ENCODE measurements at places on chromosomes 5 and 9.

- peaks cover 46% of the 10 kb centered on the region for H3K4me1 ChIP-seq
- peak overlapping the region; percentile 70 for H3K27ac ChIP-seq
- DNase-seq, result no peak
- no peak overlapping the region for H3K4me3 ChIP-seq
- H3K36me3 ChIP-seq, result no peaks in the 10 kb centered on the region
- no peaks in the 10 kb centered on the region for H3K27me3 ChIP-seq
Measured at GRCh38 chr5:32505756-32506155, 61.2 kb upstream of the ZFR start.

DNA sequence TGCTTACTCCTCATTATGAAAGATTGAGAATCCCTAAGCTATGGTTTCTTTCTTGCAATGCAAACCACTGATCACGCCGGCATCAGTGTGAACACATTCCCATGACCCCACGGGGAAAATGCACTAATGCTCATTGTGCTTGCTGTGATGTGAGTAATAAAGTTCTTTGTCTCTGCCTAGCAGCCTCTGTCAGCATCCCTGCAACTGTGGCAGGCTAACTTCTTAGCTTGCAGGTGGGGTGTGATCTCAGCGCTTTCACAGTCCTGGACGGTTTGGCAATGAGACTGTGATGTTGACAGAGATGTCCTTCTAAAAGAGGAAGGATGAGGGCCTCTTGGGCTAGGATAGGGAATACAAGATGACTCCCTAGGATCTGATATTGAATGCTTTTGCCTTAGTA lies 1218.7 kb downstream of the EFNA5 start:
- no peak overlapping the region for H3K27ac ChIP-seq
- no peak for DNase-seq
- H3K36me3 ChIP-seq, result no peaks in the 10 kb centered on the region
- no peaks in the 10 kb centered on the region for H3K27me3 ChIP-seq

DNA sequence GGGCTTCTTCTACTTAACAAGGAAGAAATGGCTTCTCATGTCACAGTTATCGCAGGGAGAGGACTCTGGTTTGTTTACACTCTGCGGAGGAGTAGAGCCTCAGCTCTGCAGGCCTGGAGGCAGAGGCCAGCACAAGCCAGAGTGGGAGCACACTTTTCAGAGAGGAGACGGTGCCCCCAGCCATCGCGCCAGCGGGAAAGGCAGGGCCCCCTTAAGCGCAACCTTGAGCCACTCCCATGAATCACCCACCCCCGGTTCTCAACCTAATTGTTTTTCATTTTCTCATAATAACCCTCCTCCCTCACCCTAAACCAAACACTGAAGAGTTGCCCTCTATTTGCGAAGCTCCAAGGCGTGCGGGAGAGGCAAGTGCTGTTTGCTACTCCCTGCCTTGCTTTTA lies 208.4 kb upstream of the TBCA start:
- H3K27me3 ChIP-seq, result peaks cover 10% of the 10 kb centered on the region
- H3K36me3 ChIP-seq, result no peaks in the 10 kb centered on the region
- no peak for DNase-seq
- no peak overlapping the region for H3K27ac ChIP-seq
- H3K4me1 ChIP-seq, result no peaks in the 10 kb centered on the region

DNA sequence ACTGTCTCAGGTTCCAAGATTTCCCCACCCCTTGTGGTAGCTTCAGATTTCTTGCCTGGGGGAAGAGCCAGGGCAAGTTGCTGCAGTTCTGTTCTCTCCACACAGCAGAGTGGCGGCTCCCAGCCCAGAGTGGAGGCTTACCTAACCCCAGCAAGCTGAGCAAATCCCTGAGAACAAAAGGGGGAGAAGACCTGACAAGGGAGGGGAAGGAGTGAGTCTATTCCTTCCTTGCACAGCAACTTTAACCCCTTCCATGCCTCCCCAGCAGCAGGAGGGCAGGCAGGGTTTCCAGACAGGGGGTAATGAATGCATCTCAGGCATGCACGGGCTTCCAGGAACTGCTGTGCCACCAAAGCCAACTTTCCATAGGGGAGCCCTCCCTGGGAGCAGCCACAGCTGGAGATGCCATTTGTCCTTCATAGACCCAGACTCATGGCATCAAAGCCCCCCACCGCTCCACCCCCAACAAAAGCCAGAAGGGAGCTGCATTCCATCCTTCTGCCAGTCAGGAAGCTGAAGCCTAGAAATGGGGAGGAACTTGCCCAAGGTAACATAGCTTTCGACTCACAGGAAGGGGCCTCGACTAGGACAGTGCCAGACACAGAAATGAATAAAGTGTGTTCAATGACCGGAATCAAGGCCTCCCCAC lies 28.8 kb upstream of the FAT2 start:
- no peak overlapping the region for H3K27ac ChIP-seq
- no peaks in the 10 kb centered on the region for H3K27me3 ChIP-seq

GRCh38 chr5:126284977-126285696 lies 138.1 kb upstream of the GRAMD2B start:
- H3K4me1 ChIP-seq, result no peaks in the 10 kb centered on the region
- no peaks in the 10 kb centered on the region for H3K36me3 ChIP-seq
- no peak for DNase-seq
- H3K4me3 ChIP-seq, result no peak overlapping the region
- H3K27ac ChIP-seq, result no peak overlapping the region

- H3K36me3 ChIP-seq, result peaks cover 11% of the 10 kb centered on the region
- H3K27ac ChIP-seq, result peak overlapping the region; percentile 7
- H3K4me3 ChIP-seq, result no peak overlapping the region
- no peaks in the 10 kb centered on the region for H3K27me3 ChIP-seq
- no peaks in the 10 kb centered on the region for H3K4me1 ChIP-seq
- peak; percentile 90 for DNase-seq
Measured at GRCh38 chr5:54547711-54548250, 30.2 kb downstream of the SNX18 start.

DNA sequence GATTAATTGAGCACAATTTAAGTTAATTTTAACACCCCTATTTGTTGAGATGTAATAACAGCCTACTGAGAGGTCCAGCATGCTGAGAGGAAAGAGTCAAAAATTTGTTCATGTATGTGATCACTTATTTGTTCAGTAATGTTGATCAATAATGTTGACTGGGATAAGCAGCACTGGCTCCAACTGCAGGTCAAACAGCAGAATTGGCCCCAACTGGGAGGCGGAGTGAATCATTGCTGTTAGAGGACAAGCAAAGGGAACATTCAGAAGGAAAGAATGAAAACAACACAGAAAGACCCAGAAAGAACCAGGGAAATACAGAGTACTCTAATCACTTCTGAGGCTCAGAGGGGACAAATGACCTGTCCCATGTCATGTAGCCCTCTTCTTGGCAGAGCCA lies 221.1 kb downstream of the COMMD10 start:
- no peaks in the 10 kb centered on the region for H3K36me3 ChIP-seq
- no peaks in the 10 kb centered on the region for H3K27me3 ChIP-seq
- no peak overlapping the region for H3K27ac ChIP-seq
- no peaks in the 10 kb centered on the region for H3K4me1 ChIP-seq

DNA sequence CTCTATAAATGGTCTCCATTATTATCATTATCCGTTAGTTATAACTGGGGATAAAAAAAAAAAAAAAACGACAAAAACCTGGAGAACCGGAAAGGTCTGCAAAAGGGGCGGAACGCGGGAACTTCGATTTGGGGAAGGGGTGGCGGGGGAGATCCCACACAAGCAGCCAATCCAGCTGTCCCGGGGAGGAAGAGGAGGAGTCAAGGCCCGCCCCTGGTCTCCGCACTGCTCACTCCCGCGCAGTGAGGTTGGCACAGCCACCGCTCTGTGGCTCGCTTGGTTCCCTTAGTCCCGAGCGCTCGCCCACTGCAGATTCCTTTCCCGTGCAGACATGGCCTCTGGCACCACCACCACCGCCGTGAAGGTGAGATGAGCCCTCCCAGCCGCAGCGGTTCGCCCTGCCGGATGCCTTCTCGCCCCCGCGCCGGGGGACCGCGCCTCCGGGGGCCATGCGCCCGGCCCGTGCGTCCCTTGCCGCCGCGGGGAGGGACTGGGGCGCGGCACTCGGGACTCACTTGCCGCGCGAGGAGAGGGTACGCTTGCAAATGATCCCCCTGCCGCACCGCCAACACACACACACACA lies at the start of gene MTAP:
Gene MTAP, plus strand, starts transcription at position 219 of the 583 bp plus-strand sequence. Its CDS starts 113 bp downstream, at position 332.
- H3K27ac ChIP-seq, result peak within 1 kb of the TSS; percentile 91
- no peaks in the 10 kb centered on the region for H3K27me3 ChIP-seq
- peak within 1 kb of the TSS; percentile 81 for H3K4me3 ChIP-seq
- no peaks in the 10 kb centered on the region for H3K36me3 ChIP-seq
- H3K4me1 ChIP-seq, result peaks cover 36% of the 10 kb centered on the region

- H3K27ac ChIP-seq, result no peak overlapping the region
- no peaks in the 10 kb centered on the region for H3K4me1 ChIP-seq
- H3K4me3 ChIP-seq, result no peak overlapping the region
- no peaks in the 10 kb centered on the region for H3K36me3 ChIP-seq
- no peaks in the 10 kb centered on the region for H3K27me3 ChIP-seq
- no peak for DNase-seq
Measured at GRCh38 chr5:77379558-77380061, 112.5 kb downstream of the WDR41 start.

DNA sequence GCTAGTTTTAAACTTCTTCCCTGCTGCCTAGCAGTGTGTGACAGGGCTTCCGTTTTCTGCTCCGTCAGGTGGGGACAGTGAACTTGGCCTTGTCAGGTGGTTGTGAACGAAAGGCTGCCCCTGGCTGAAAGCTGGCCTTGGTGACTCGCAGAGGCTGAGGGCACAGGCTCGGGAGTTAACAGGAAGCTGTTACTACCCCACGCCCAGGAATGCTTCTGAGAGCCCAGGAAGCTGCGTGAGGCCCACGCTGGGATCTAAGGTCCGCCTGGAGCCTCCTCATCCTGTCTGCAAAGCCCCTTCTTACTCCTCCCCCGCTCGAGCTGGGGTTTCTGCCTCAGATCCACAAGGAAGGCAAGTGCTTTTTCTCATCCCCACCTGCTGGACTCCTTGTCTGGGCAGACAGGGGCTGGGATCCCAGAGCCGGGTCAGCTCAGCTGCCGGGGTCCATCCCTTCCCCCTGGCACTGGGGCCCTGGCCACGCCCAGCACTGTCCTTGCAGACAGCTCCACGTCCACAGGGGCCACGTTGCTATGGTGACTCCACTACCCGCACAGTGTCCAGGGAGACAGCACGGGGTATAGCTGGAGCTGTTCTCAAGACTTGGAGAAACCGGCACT lies 124.7 kb upstream of the TBC1D2 start:
- no peaks in the 10 kb centered on the region for H3K4me1 ChIP-seq
- H3K27ac ChIP-seq, result no peak overlapping the region
- no peak overlapping the region for H3K4me3 ChIP-seq

DNA sequence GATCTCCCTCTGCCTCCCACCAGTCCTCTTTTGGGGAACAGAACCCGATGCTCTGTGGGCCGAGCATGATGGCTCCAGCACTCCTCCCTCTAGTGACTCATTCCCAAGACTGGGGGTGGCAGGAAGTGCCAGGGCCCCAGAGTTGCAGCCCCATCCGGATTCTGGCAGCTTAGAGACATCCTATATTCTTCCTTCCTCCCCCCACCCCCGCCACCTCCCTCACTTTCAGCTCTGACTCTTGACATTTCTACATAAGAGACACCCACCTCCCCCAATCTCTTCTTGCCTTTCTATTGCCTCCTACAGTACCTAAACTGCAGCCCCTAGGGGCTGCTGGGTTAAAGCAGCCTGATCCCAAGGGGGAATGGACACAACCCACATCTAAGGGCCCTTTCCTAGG lies 47.1 kb upstream of the MATR3 start:
- no peak for DNase-seq

GRCh38 chr5:92019376-92019990 lies 636.4 kb upstream of the ARRDC3 start:
- no peaks in the 10 kb centered on the region for H3K36me3 ChIP-seq

DNA sequence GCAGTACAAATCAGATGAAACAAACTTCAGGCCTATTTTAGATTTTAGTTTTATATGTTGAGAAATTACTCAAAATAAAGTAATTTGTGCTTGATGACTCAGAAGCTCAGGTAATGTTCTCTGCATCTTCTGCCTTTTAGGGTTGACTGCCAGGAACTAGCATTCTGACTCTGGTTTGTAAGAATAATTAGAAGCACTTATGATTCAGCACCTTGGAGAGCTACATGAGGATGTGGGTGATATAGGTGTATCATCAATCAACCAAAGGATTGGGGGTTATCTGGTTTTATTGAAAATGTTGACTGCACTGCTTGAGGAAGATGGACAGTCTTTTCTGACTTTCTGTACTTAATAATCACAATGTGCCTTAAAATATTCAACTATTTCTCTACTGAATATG lies 118.7 kb upstream of the SGCD start:
- H3K36me3 ChIP-seq, result no peaks in the 10 kb centered on the region
- H3K27me3 ChIP-seq, result no peaks in the 10 kb centered on the region
- H3K27ac ChIP-seq, result no peak overlapping the region
- no peaks in the 10 kb centered on the region for H3K4me1 ChIP-seq
- no peak overlapping the region for H3K4me3 ChIP-seq

- DNase-seq, result no peak
- no peaks in the 10 kb centered on the region for H3K36me3 ChIP-seq
- no peak overlapping the region for H3K4me3 ChIP-seq
- no peak overlapping the region for H3K27ac ChIP-seq
- no peaks in the 10 kb centered on the region for H3K4me1 ChIP-seq
Measured at GRCh38 chr5:77282337-77283027, 72.0 kb downstream of the PDE8B start.

DNA sequence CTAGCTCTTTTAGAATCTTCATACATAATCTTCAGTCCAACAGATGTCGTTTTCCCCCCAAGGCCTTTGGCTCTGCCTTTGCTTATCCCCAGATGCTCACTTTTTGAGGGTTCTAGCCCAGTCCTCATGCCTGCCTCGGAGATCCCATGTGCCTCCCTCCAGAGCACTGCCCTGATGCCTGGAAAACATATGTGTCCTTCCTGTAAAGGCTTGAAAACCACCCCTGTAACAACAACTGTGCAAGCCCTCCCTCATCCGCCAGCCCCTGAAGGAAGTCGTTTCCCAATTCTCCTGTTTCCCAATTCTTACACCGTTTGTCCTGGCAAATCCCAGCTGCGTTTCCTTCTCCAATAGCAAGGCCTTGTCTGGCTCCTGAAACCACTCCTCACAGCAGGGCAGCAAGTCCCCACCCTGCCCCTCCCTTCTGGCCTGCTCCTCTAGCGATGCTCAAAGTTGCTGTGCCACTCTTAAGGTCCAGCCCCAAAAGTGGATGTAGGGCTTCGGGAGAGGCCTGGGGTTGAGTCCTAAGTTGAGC lies 52.2 kb downstream of the SLC36A1 start:
- no peak for DNase-seq
- no peak overlapping the region for H3K27ac ChIP-seq
- no peak overlapping the region for H3K4me3 ChIP-seq
- no peaks in the 10 kb centered on the region for H3K36me3 ChIP-seq

DNA sequence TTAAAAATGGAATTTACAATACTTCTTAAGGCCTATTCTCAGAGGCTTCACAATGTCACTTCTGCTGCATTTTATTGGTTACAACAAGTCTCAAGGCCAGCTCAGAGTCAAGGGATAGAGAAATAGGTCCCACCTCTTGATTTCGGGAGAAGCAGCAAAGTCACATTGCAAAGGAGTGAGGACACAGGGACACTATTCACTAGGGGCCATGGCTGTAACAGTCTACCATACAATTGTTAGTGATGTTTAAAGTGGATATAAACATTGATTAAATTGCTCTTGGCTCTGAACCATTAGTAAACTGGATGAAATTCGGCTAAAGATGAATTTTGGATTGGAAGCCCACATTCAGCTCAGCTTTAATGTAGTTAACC lies 21.7 kb upstream of the CMBL start:
- H3K27me3 ChIP-seq, result no peaks in the 10 kb centered on the region
- DNase-seq, result no peak
- peak overlapping the region; percentile 33 for H3K27ac ChIP-seq

GRCh38 chr5:32511776-32512374 lies 67.3 kb upstream of the ZFR start:
- no peaks in the 10 kb centered on the region for H3K36me3 ChIP-seq
- no peak for DNase-seq
- H3K27me3 ChIP-seq, result no peaks in the 10 kb centered on the region
- peaks cover 14% of the 10 kb centered on the region for H3K4me1 ChIP-seq
